ENCODE measurements at places on chromosomes 4 and X.
A peak's percentile ranks its signal among the peaks of the same experiment; 100 is the strongest.

DNA sequence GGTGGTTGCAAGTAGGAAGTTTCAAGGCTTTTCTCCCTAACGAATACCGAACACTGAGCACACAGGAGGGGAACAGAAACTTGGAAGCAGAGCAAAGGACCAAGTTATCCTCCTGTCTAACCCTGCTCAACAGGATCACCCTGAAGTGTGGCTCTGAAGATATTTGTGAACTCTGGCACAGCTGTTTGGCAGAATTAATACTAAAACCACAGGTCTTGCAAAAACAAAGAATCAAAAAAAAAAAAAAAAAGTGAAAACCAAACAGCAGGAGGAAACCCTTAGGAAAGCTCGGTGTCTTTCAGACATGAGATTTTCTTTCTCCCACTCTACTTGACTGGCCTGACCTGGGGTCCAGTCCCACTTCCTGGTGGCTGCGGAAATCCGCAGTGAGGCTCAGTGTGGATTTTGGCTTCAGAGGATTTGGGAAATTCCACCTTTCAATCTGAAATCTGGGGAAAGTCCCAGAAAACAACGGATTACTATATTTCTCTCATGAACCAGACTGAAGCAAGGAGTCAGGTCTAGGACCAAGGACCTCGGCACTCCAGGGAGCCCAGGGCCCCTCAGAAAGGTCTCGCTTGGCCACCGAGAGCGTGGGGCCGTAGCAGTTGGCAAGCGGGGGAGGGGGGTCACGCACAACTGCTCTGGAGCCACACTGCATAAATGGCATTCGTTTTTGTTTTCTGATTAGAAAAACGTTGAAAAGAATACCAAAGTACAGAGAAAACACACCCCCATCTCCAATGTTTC, 867 bp downstream of the TIFA start:
- peak; percentile 31 for DNase-seq

- no peak for DNase-seq
Measured at GRCh38 chr4:80452768-80453167, 117.2 kb downstream of the CFAP299 start.

- DNase-seq, result no peak
Measured at GRCh38 chr4:176875446-176875930, 82.8 kb upstream of the VEGFC start.

DNA sequence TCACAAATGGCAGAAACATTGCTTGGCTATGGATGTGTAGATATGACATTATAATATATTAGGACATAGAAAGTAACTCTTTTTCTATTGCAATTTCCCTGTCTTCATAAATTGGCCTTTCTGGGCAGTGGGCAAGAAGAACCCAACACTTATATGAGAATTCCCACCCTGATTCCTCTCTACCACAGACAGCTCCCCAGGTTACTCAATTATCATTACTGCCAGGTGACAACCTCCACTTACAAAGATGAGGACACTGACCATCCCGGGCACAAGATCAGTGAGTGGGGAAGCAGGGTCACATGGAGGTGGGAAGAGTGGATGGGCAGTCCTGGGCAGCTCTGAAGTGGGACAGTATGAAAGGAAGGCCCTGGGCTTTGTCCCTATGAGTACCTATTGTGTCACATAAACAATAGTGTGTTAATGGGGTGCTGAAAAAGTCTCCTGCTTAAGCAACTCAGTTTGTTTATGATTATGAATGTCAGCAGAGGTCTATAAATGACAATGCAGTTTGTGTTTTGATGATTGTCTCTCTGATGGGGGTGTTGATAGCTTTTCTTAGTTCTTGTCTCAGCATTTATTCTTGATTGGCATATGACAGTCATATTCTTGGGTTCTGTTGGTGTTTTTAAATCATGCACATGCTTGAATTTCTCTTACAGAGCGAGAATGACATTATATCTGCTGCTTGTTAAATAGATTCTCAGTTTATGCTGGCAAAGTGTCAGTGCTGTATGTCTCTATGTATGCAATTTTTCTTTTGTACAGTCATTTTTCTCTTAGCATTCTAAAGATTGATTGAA, 99.9 kb downstream of the SLIT2 start:
- DNase-seq, result no peak

DNA sequence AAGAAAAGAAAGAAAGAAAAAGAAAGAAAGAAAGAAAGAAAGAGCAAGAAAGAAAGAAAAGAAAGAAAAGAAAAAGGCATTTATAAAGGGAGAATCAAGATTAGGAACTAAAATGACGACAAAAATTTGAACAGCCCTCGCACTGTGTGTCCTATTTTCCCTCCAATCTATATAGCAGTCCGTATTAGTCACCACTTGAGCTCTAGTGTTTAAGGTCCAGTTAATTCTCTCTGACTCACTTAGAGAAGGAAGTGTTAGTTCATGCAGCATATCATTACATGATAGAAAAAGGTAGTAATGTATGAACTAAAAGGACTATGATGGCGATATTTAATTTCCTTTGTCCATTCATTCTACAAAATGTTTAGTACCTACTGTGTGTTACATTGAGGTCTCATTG, 122.7 kb downstream of the CBLL2 start:
- no peak for DNase-seq

GRCh38 chr4:177070533-177071058, 239.1 kb upstream of the NEIL3 start:
- no peak for DNase-seq
